CD14-positive monocyte (primary cell): ENCODE measurements at places on chromosomes 1 and 21. TPM values are rescaled to one million over a fixed set of nuclear protein-coding genes. Genes with fewer than 3 reads are reported as not detected.

GRCh38 chr1:77412069-77412819 is 130.4 kb downstream of the AK5 start:
- peaks cover 61% of the 10 kb centered on the region for H3K4me1 ChIP-seq
- H3K4me3 ChIP-seq = no peak overlapping the region
- no peaks in the 10 kb centered on the region for H3K36me3 ChIP-seq
- no peak overlapping the region for H3K27ac ChIP-seq

Gene CFAP74
- not detected in 2 replicates for polyA plus RNA-seq

Gene FHAD1
- polyA plus RNA-seq = 0.69 TPM

Gene LCE1A
- polyA plus RNA-seq = not detected in 2 replicates

GRCh38 chr1:84159533-84160240 is 15.6 kb downstream of the PRKACB start:
- H3K27me3 ChIP-seq = no peaks in the 10 kb centered on the region
- no peak overlapping the region for H3K4me3 ChIP-seq
- H3K4me1 ChIP-seq = peaks cover 16% of the 10 kb centered on the region
- peak overlapping the region; percentile 38 for H3K27ac ChIP-seq
- no peaks in the 10 kb centered on the region for H3K36me3 ChIP-seq
- DNase-seq = peak; percentile 53

- no peak overlapping the region for H3K4me3 ChIP-seq
- H3K36me3 ChIP-seq = no peaks in the 10 kb centered on the region
- peaks cover 19% of the 10 kb centered on the region for H3K4me1 ChIP-seq
- DNase-seq = no peak
These were observed 8.4 kb upstream of the C1orf185 start for GRCh38 chr1:51093581-51093980.

GRCh38 chr1:248822148-248823032 is 3.3 kb downstream of the SH3BP5L start:
- peak overlapping the region; percentile 66 for H3K27ac ChIP-seq
- peaks cover 73% of the 10 kb centered on the region for H3K4me1 ChIP-seq
- H3K36me3 ChIP-seq = peaks cover 14% of the 10 kb centered on the region
- no peaks in the 10 kb centered on the region for H3K27me3 ChIP-seq
- DNase-seq = peak; percentile 61
- no peak overlapping the region for H3K4me3 ChIP-seq

DNA sequence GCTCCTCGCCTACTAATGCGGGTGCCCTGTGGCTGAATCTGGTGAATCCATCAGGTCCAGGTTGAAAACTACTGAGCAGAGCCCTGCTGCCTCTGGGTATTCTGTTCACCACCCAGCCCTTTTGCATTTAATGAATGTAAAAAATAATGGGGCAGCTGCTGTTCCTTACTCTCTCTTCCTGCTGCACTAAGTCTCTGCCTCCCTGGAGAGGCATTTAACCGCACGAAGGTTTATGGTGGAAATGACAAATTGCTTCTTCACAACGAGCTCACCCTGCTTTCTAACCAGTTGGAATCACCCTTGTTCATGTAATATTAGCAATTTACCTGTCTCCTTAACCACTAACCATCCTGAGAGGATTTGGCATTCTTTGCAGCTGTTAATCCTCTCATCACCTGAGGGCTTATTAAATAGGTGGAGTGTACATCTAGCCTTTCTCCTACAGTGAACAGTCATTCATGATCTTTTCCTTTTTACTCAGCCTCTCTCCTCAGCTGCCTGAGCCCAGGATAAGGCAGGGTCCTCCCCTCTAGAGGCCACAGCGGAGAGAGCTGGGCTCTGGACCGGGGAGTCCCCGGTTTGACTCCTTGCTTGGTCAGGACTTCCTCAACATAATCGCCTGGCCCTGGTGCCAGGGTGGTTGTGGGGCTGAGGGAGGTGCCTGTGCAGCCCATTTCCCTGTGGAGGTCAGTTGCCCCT is 97.6 kb downstream of the NOS1AP start:
- H3K27me3 ChIP-seq = no peaks in the 10 kb centered on the region
- no peak overlapping the region for H3K27ac ChIP-seq
- no peaks in the 10 kb centered on the region for H3K4me1 ChIP-seq
- no peak for DNase-seq

- peaks cover 3% of the 10 kb centered on the region for H3K27me3 ChIP-seq
- no peak for DNase-seq
- H3K27ac ChIP-seq = no peak overlapping the region
- H3K4me3 ChIP-seq = no peak overlapping the region
- no peaks in the 10 kb centered on the region for H3K4me1 ChIP-seq
- peaks cover 39% of the 10 kb centered on the region for H3K36me3 ChIP-seq
These were observed 11.4 kb upstream of the LRRC3 start for GRCh38 chr21:44443891-44444285.

Gene ABCG1
- polyA plus RNA-seq = 3.5 TPM

GRCh38 chr1:21691739-21692138 is 22.6 kb upstream of the RAP1GAP start:
- no peak for DNase-seq
- peaks cover 98% of the 10 kb centered on the region for H3K36me3 ChIP-seq
- H3K4me3 ChIP-seq = no peak overlapping the region
- H3K4me1 ChIP-seq = peaks cover 5% of the 10 kb centered on the region
- H3K27ac ChIP-seq = no peak overlapping the region

Gene USP1
- polyA plus RNA-seq = 13.6 TPM

Gene ADCY10
- 0.09 TPM in 1 of 2 replicates, not detected in the other for polyA plus RNA-seq

GRCh38 chr1:9280015-9280860 is 12.5 kb upstream of the SPSB1 start:
- H3K4me1 ChIP-seq = peaks cover 40% of the 10 kb centered on the region
- no peak overlapping the region for H3K27ac ChIP-seq
- H3K36me3 ChIP-seq = no peaks in the 10 kb centered on the region
- peaks cover 12% of the 10 kb centered on the region for H3K27me3 ChIP-seq
- H3K4me3 ChIP-seq = no peak overlapping the region

DNA sequence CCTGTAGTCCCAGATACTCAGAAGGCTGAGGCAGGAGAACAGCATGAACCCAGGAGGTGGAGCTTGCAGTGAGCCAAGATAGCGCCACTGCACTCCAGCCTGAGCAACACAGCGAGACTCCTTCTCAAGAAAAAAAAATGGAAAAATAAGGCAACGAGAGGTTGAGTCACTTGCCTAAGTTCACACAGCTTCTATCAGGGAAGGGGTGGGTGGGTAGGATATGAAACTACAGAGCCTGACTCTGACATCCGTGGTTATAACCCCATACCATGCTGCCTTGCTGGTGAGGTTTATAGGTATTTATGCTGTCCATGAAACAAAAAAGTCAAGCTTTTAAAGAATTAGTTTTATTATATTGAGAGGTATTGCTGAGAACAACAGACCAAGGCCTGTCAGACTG is 61.5 kb upstream of the RAB4A start:
- H3K27me3 ChIP-seq = no peaks in the 10 kb centered on the region
- no peak overlapping the region for H3K4me3 ChIP-seq
- H3K27ac ChIP-seq = no peak overlapping the region

Gene NPPB
- not detected in 2 replicates for polyA plus RNA-seq

DNA sequence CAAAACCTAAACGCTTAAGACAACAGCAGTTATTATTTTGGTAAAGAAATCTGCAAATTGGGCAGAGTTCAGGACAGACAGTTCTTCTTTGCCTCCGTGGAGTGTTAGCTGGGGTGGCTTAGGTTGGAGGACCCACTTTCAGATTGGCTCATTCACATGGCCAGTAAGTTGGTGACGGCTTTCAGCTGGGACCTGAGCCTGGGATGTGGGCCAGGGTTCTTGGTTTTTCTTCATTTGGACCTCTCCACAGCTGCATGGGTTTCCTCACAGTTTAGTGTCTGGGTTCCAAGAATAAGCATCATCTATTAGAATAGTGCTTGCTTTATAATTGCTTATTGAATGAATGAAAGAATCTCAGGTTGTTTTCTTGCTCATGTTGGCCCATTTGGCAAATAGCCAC is 72.2 kb downstream of the ATF6 start:
- H3K4me3 ChIP-seq = no peak overlapping the region
- H3K27ac ChIP-seq = no peak overlapping the region
- H3K4me1 ChIP-seq = no peaks in the 10 kb centered on the region
- H3K36me3 ChIP-seq = peaks cover 80% of the 10 kb centered on the region
- DNase-seq = no peak

- peak; percentile 41 for DNase-seq
These were observed at the start of gene CHRM3 for GRCh38 chr1:239386453-239387303. TSS of gene CHRM3 (plus strand) at chr1:239386568. CDS start at chr1:239907452, 520,884 bp downstream.

- peak; percentile 65 for DNase-seq
- no peak overlapping the region for H3K4me3 ChIP-seq
- H3K4me1 ChIP-seq = no peaks in the 10 kb centered on the region
- H3K27me3 ChIP-seq = no peaks in the 10 kb centered on the region
- no peaks in the 10 kb centered on the region for H3K36me3 ChIP-seq
These were observed 23.1 kb upstream of the ERI3 start for GRCh38 chr1:44377925-44378784.

Gene RNF2
- polyA plus RNA-seq = 8.9 and 15.5 TPM in 2 replicates

Gene CD247
- 1.8 TPM for polyA plus RNA-seq

GRCh38 chr1:244047621-244048255 is 3.3 kb upstream of the ZBTB18 start:
- H3K4me1 ChIP-seq = peaks cover 39% of the 10 kb centered on the region
- DNase-seq = peak; percentile 76
- H3K36me3 ChIP-seq = no peaks in the 10 kb centered on the region
- no peaks in the 10 kb centered on the region for H3K27me3 ChIP-seq

Gene BRINP3
- not detected for polyA plus RNA-seq

Gene TSNAX
- 86.9 TPM for polyA plus RNA-seq
